ENCODE measurements at places on chromosomes 2 and 18.

DNA sequence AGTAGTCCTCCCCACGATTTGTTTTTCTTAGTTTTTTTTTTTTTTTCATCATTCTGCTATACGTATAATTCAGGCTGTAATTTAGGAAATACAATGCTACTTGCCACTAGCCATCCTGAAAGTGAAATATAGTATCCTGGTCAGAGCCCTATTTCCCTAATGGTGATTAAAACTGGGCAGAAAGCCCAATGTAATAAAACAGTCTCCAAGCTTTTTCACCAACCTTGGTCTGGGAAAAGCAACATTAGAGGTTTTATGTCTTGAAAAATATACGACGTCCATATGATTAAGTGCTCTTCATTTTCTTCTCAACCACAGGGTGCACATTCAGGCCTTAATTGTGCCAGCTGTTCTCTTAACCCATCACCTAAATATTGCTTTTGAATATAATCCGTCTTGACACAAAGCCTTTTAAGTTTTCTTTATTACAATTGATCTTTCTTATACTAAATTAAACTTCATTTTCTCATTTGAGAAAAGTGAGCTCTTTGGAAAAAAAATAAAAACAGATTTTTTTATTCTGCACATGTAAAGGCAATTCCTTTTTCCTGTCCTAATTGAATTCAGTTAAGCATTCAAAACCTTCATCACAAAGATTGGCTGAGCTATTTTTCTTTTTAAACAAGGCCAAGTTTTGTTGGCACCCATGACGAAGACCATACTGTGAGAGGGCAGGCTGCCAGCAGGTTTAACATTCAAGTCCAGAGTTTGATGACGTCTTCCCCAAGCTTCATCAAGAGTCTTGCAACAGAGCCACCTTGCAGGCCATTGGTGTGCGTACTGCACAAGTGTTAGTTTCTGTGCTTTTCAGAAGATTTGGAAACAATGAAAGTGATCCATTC lies 52.7 kb downstream of the MAP2 start:
- DNase-seq, result no peak

- DNase-seq, result no peak
These were observed 44.6 kb downstream of the TBC1D8 start for GRCh38 chr2:101106453-101107181.

DNA sequence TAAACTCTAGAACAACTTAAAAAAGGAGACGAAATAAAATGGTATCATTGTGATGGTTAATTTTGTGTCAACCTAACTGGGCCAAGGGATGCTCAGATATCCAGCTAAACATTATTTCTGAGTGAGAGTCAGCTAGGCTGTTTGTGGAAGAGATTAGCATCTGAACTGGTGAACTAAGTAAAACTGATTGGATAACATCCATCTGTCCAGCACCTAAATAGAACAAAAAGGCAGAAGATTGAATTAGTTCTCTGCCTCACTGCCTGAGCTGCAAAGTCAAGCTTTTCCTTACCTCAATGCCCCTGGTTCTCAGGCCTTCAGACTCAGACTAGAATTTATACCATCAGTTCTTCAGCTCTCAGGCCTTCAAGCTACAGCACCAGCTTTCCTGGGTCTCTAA lies 30.0 kb downstream of the PPP3R1 start:
- no peak for DNase-seq

GRCh38 chr18:77528872-77529271 lies 279.2 kb downstream of the GALR1 start:
- DNase-seq, result no peak

DNA sequence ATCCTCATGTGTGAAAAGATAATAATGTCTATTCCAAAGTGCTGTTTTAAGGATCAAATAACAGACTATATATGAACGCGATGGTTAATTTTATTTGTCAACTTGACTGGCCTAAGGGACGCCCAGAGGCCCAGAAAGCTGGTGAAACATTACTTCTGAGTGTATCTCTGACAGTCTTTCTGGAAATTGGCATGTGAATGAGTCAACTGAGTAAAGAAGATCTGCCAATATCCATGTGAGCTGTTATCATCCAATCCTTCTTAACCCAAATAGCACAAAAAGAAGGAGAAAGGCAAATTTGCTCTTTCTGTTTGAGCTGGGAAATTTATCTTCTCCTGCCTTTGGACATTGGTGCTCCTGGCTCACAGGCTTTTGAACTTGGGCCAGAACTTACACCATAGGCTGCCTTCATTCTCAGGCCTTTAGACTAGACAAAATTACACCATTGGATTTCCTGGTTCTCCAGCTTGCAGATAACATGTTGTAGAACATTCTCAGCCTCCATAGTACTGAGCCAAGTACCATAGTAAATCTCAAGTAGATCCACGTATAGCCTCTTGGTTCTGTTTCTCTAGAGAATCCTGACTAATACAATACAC lies 114.7 kb upstream of the DOCK10 start:
- no peak for DNase-seq

DNA sequence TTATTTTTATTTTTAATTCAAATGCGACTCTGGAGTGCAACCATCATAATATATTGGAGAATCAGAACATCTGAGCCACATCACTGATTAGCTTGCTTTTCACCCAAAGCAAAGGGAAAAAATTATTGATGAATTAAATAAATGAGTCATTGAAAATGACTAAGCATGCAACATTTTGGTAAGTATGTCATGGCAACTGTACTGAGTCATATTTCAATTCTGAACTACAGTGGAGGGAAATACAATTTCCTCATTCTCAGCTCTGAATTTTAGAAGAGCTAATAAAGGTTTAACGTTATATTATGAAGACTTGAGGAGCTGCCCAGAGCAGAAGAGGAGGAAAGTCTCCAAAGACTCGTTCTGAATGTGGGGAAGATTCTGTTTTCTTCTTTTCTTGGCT lies 89.6 kb upstream of the CCDC68 start:
- DNase-seq, result no peak

- no peak for DNase-seq
These were observed 291.6 kb downstream of the ZNF385B start for GRCh38 chr2:179569831-179570233.

- no peak for DNase-seq
These were observed 10.9 kb downstream of the KLF7 start for GRCh38 chr2:207154556-207155510.

GRCh38 chr2:241641631-241642030 lies 4.1 kb downstream of the ATG4B start:
- DNase-seq, result no peak

GRCh38 chr2:150532879-150533278 lies 45.4 kb upstream of the RND3 start:
- no peak for DNase-seq

- no peak for DNase-seq
These were observed 240.1 kb downstream of the IRS1 start for GRCh38 chr2:226559536-226559935.

- DNase-seq, result no peak
These were observed 4.1 kb upstream of the YES1 start for GRCh38 chr18:816088-816653.

All from NCI-H1436 treated with DMSO at 0.1 percent for 48 hours (cell line).